ENCODE measurements at places on chromosomes 11 and 22. TPM values are rescaled to one million over a fixed set of nuclear protein-coding genes. Genes with fewer than 3 reads are reported as not detected.
A peak's percentile ranks its signal among the peaks of the same experiment; 100 is the strongest.

The OR9G1 gene
- not detected for total RNA-seq

The OR51B5 gene
- total RNA-seq, result not detected

The CENPM gene
- 66.1 TPM for total RNA-seq

The DEPDC7 gene
- total RNA-seq, result 2.4 TPM

The KDM4D gene
- 1.4 TPM for total RNA-seq

GRCh38 chr22:17110791-17111550, 10.2 kb downstream of the TMEM121B start:
- DNase-seq, result no peak

GRCh38 chr11:77091146-77091940, 11.3 kb upstream of the OMP start:
- peak; percentile 80 for DNase-seq

- no peak for DNase-seq
Measured at GRCh38 chr11:31412946-31413345, 43.3 kb downstream of the DNAJC24 start.

DNA sequence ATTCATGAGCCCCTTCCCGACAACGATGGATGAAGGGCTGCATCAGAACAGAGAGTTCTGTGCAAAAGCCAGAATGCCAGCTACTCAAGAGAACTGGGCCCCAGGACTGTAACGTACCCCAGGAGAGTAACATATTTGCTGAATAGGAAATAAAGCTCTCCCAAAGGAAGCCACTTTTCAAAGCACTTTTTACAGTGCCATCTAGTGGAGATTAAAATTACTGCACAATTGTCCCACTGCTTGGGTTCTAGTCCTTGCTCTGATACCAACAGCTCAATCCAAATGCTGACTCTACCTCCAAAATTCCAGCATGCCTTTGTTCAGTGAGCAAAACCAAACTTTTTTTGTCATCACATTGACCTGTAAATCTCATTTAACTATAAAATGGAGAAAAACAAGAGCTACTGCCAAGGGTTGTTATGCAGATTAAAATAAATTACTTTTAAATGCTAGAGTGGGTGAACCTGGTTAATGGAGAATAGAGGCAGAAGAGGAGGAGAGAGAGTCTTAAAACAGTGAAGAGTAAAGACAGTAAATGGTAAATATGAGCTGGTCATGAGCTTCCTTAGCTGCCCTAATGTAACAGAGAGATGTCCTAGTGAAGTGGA, 87.6 kb upstream of the FSHB start:
- DNase-seq, result peak; percentile 5

DNA sequence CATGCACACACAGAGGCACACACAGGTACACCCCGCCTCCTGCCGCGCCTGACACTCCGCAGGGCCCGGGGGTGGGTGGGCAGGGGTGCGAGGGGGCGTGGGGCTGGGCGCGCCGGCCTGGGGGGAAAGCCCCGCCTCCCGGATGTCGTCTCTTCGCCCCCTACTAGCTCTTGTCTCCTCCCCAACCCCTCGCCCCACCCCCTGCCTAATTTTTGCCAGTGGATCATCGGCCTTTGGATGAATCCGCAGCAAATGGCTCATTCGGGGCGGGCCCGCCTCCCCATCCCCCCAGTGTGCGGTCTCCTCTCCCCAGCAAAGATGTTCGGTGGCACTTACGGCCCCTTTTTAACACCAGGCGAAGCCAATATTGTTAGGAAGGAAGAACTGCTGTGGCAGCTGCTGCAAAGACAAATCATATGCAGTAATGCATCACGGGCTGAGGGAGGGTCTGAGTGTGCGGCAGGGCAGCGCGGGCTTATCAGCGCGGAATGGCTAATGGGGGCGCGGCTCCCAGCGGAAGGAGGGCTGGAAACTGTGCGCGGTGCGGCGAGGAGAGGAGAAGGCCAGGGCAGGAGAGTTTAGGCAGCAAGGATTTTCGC, 13.4 kb upstream of the NECTIN1 start:
- no peak for DNase-seq

DNA sequence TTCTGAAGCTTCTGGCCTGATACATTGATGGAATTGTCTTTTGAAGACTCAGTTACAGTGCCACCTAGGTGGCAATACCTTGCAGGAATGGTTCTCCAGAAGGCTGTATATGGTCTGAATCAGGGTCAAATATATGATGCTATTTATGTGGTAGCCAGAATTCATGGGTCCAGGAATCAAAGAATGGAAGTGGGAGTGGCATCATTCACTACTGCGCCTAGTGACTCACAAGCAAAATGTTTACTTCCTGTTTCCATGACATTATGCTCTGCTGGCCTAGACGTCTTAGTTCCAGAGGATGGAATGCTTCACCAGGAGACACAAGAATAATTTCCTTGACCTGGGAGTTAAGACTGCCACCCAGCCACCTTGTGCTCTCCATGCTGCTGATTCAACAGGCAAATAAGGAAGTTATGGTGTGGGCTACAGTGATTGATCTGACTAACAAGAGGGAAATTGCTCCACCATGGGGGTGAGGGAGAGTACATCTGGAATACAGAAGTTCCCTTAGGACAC, 491.8 kb downstream of the ETS1 start:
- DNase-seq, result no peak

- no peak for DNase-seq
Measured at GRCh38 chr11:34791780-34792542, 124.2 kb downstream of the APIP start.

- no peak for DNase-seq
Measured at GRCh38 chr11:122598971-122599370, 56.6 kb upstream of the UBASH3B start.
